ENCODE measurements at places on chromosomes 7 and 10.

DNA sequence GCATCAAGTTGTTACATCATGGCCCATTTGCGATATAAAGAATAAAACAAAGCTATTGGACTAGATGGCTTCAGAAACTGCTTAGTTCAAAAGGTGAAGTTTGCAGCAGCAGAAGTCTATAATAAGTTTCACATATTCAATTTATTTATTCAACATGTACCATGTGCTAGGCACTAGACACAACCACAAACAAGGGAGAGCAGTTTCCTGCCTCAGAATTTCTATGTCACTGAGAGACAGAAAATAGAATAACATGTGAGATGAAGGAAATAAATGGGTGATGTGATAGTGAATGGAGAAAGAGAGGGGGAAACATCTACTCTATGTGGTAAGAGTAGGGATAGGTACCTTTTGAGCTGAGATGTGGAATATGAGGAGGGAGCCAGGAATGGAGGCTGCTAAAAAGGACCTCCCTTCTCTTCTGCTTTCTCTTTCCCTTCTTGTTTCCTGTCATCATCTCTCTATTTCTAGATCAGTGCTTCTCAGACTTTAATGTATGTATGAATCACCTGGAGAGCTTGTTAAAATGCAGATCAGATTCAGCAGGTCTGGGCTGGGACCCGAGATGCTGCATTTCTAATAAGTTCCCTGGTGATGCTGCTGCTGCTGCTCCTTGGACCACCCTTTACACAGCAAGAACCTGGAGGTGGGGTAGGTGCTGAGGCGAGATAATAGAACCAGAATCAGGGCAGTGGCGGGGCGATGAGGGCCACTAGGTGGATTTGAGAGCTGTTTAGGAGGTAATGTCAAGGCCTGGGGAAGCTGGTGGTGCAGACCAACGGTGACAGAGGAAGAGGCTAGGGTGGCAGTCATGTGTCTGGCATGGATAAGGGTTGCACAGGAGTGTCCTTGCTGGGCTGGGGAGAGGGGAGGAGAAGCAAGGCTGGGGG, 13.7 kb upstream of the INMT start:
- DNase-seq, result no peak

GRCh38 chr10:27643301-27643700, 102.3 kb downstream of the MKX start:
- no peak for DNase-seq

DNA sequence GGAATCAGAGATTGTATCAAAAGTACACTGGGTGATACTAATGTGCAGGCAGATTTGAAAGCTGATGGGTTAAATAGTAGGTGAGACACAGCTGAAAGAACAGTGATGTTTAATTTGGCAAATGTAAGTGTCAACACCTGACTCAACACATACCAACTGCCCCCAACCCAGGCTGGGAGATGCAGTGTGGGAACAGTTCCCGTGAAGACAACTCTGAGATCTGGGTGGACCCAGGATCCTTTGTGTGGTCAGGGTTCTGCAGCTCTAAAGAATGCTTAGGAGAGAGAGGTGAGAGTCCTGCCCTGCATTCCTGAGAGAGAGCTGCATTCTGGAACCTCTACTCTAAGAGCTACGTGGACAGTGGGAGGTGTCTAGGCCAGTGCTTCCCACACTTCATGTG, 479.7 kb downstream of the RPS24 start:
- DNase-seq, result peak; percentile 37

- peak; percentile 93 for DNase-seq
Observed at GRCh38 chr10:104117839-104118323, 4.1 kb upstream of the SFR1 start.

DNA sequence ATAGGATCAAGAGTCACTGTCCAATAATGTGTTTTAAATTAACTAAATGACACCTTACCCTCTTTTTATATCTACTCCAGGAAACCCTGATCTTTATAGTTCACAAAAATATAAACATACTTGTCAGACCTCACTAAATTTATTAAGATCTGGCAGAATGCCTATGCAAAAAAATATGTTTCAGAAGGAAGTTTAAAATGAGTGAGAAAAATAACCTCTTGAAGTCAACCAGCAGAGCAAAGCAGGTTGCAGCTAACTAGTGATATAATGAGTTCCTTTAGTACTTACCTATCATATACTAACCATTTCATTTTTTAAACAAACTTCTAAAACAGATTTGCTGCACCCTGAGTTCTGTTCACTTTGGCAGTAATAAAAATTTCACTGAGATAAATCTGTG, 14.0 kb upstream of the HGF start:
- DNase-seq, result no peak

GRCh38 chr7:1555046-1555812, 776 bp downstream of the TMEM184A start:
- DNase-seq, result peak; percentile 98

DNA sequence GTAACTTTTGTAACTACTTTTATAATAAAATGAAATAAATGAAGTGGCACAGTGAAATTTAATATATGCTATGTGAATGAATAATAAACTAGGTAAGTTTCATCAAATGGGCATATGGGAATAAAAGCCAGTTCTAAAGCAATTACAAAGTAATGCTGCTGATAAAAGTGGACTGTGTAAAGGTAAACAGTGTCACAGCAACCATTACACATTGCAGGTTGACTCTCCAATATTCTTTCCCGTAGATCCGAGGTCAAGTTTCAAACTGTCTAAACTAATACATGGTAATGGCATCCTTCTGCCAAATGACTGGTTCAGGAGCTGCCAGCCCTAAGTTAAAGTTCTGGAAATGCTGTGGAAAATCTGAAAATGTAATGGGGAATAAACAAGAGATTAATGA, 6.0 kb downstream of the HIBADH start:
- DNase-seq, result no peak

GRCh38 chr7:3158341-3158760, 114.7 kb upstream of the CARD11 start:
- no peak for DNase-seq

- no peak for DNase-seq
Observed at GRCh38 chr7:22860337-22860736, 37.7 kb upstream of the TOMM7 start.

DNA sequence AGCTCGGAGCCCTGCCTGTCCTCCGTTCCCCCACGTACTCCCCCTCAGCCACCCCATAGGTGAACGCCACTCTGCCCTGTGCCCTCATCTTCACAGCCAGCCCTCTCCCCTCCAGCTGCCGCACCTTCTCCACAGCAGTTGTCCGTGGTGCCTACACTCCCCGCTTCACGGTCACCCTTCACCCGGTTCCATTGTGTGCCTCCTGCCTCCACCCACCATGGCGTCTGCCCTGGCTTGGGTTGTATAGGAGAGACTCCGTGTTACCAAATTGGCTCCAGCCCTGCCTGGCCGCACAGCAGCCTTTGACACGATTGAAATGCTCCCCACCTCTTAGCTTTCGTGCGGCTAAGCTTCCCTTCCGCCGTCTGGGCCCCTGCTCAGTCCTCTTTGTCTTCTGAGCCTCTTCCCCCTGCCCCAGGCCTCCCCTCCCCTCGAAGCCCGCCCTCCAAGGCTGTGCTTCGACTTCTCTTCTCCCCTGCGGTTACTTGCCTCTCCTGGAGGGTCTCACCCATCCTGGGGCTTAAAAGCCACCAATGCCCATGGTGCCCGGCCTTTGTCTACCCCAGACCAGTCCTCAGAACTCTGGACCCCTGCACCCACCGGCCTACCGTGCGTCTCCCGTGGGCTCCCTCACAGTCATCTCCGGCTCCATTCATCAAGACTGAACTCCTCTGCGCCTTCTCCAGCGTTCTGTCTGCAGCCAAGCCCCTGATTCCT, 18.5 kb upstream of the NODAL start:
- DNase-seq, result no peak

GRCh38 chr10:25036381-25036780, 20.0 kb downstream of the THNSL1 start:
- DNase-seq, result no peak

- no peak for DNase-seq
Observed at GRCh38 chr7:139259142-139259541, 28.1 kb downstream of the UBN2 start.

GRCh38 chr7:50555594-50556140, 9.5 kb downstream of the DDC start:
- DNase-seq, result no peak

DNA sequence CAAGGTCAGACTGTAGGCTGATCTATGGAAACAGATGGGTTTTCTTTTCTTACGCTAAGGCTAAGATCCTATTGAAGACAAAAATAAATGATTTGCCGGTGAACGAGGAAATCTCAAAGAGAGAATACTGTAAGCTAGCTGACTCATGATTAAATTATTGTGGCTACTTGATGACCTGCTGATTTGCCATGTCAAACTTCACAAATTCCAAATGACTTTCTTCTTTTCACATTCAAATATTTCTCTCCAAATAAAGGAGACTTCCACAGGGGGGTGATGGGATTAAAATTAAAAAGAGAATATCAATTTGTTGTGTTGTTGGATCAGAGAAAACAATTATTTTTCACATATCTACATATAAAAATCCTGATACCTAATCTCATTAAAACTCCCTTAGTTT, 860.6 kb upstream of the ZWINT start:
- DNase-seq, result no peak
